ENCODE measurements at places on chromosomes 16 and 17. TPM values are rescaled to one million over a fixed set of nuclear protein-coding genes. Genes with fewer than 3 reads are reported as not detected.

Gene ATP2A1
- not detected for total RNA-seq

Gene NXN
- 24.4 TPM for total RNA-seq

Gene CDH8
- not detected for total RNA-seq

Gene TSNAXIP1
- 1.6 TPM for total RNA-seq

Gene TELO2
- total RNA-seq = 76.5 TPM

Gene GNG13
- not detected for total RNA-seq

Gene DYNC1LI2
- 87.3 TPM for total RNA-seq

Gene IRX3
- total RNA-seq = 2.6 TPM

Gene PPP1R9B
- 31.0 TPM for total RNA-seq

Gene KRT9
- not detected for total RNA-seq

DNA sequence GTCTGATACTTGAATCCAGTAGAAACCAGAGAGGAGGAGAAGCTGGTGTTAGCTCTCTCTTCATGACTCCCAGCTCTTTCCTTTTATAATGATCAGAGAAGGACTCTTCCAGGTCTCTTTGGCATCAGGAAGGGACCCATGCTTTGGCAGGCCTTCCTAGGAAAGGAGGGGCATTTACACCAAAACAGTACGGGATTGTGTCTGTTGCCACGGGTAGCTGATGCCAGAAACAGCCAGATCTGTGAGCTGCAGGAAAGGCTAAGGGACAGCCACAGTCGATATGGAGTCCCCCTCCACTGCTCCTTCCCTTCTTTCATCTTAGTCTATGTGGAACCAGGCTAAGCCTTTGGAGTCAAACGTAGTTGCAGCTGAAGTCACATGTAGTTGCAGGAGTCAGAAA lies 9.3 kb downstream of the CEP295NL start:
- no peak for DNase-seq
- H3K4me3 ChIP-seq = no peak overlapping the region
- no peaks in the 10 kb centered on the region for H3K27me3 ChIP-seq
- H3K27ac ChIP-seq = no peak overlapping the region

DNA sequence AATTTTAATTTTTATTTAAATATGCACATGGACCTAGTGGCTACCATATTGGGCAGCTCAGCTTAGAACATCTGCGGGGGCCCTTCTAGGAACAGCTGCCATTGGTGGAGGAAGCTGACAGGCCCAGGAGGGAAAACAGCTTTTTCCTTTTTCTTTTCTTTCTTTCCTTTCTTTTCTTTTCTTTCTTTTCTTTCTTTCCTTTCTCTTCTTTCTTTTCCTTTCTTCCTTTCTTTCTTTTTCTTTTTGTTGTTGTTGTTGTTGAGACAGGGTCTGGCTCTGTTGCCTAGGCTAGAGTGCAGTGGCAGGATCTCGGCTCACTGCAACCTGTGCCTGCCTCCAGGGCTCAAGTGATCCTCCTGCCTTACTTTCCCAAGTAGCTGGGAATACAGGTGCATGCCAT lies 43.4 kb downstream of the ATP2C2 start:
- H3K4me3 ChIP-seq = no peak overlapping the region
- no peaks in the 10 kb centered on the region for H3K36me3 ChIP-seq
- H3K27ac ChIP-seq = no peak overlapping the region
- no peaks in the 10 kb centered on the region for H3K27me3 ChIP-seq
- no peaks in the 10 kb centered on the region for H3K4me1 ChIP-seq

GRCh38 chr17:80885947-80886582 lies 105.6 kb upstream of the CHMP6 start:
- H3K27ac ChIP-seq = no peak overlapping the region
- no peak for DNase-seq
- H3K36me3 ChIP-seq = no peaks in the 10 kb centered on the region
- no peaks in the 10 kb centered on the region for H3K4me1 ChIP-seq

DNA sequence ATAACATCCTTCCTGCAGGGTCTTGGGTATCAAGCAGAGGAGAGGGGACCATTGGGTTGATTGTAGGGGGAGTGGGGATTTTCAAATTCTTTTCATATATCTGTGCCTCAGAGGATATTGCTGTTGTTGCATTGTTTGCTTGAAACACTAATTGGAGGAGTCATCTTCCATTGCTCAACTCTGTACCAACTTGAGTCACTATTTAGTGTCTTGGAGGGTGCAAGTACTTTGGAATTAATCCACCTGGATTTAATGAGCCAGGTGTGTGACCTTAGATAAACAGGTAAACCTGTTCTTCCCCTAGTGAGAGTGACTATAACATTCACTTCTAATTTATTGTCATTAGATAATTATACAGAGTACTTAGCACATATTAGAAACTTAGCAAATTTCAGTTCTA lies 151.3 kb upstream of the CNTNAP4 start:
- H3K4me3 ChIP-seq = no peak overlapping the region
- no peak for DNase-seq
- no peaks in the 10 kb centered on the region for H3K27me3 ChIP-seq
- H3K27ac ChIP-seq = no peak overlapping the region

DNA sequence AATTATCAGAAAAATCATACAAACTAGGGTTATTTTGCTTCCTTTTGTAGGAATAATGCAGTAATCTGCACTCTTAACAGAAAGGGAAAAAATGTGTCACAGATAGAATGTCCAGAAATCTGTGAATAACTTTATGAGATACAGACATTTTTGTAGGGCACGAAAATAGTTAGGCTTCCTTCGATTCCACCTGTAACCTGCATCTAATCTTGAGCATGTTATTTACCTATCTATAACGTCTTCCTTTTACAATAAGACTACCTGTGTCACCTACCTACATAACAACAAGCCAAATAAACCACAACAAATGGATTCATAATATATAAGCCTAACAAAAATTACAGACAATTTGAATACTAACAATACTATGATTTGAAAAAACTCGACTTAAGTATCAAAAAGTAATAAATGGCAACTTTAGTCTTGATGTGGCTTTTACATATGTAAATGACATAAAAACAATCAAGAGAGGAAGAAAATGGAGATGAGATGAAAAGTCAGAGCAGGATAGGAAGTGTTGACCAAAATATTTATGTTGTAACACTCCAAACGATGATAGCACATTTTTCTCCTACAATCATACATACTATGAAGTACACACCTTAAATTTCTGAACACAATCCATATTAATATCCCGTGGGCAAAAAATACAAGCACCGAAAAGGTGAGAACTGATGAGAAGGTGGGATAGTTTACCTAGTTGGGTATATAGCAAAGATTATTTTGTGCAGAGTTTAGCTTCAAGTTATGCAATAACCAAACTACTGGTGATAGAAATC lies 2.5 kb downstream of the STAT5B start:
- DNase-seq = no peak
- no peaks in the 10 kb centered on the region for H3K27me3 ChIP-seq
- no peak overlapping the region for H3K27ac ChIP-seq
- H3K4me3 ChIP-seq = no peak overlapping the region
- no peaks in the 10 kb centered on the region for H3K36me3 ChIP-seq
- H3K4me1 ChIP-seq = peaks cover 25% of the 10 kb centered on the region

DNA sequence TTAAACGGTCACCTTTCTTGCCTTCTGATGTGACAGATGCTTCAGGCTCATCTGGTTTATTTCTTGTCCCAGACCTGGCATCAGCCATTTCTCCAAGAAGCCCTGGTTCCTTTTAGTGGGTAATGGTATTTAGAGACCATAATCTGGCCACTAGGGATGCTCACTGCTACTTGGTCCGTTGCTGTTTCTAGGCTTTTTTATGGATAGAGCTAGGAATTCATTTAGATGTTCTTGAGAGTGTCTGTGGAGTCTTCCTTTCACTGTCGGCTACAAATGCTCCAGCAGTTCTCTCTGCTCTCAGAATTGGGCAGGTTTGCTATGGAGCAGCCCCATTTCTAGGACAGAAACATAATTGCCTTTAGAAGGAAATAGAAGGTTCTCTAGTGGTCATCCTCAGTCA lies 214.5 kb downstream of the KATNIP start:
- no peak overlapping the region for H3K4me3 ChIP-seq
- H3K27me3 ChIP-seq = no peaks in the 10 kb centered on the region
- no peak for DNase-seq
- H3K27ac ChIP-seq = no peak overlapping the region

DNA sequence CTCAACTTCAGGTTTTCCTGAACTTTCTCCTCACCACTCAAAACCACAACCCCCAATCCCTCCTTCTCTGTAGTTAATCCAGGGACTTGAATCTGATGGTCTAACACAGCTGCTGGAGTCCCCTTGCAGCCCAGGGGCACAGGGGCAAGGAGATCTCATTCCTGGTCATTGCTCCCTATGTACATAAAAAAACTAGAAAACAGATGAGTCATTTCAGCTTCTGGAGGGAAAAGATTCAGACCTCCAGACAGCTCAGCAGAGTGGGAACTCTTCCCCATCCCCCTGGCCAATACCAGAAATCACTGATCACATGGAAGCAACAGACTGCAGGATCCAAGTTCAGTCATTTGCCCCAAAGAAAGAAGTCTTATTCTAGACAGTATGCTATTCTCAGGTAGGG lies 62.1 kb downstream of the DYNLRB2 start:
- H3K4me3 ChIP-seq = no peak overlapping the region
- H3K27me3 ChIP-seq = no peaks in the 10 kb centered on the region
- no peaks in the 10 kb centered on the region for H3K4me1 ChIP-seq
- no peak overlapping the region for H3K27ac ChIP-seq
- no peaks in the 10 kb centered on the region for H3K36me3 ChIP-seq

DNA sequence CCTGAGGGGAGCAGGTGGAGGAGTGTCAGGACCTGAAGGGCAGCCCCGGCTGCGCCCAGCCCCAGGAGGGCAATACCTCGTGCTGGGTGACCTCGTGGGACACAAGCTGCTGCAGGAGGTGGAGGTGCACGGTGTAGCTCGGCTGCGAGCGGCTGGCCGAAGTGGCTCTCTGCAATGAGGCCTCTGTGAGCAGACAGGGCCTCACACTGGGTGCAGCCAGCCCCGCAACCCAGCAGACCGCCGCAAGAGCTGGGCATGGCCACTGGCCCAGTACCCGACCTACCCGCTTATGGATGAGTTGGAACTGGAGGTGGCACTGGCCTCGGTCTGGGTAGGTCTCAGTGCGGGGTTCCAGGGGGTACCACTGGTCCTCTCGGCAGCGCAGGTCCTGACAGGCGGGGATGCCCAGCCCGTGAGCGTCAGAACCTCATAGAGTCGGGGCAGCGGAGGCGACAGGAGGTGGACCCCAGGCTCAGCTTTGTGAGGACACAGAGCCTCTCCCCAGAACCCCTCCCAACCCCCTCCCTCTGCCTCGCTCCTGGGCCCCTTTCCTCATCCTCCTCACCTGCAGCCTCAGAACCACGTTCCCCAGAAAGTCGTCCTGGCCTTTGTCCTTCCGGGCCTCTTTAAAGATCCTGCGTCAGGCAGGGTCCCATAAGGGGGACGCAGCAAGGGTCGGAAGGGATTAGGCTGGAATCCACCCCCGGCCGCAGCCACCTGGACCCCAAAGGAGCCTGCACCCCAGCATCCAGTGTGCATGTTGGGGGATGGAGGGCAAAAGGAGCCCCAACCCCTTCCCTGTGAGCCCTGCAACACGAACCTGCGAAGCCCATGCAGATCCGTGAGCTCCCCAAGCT lies 4.0 kb downstream of the UNC13D start:
- H3K27ac ChIP-seq = no peak overlapping the region
- no peaks in the 10 kb centered on the region for H3K27me3 ChIP-seq
- H3K4me3 ChIP-seq = no peak overlapping the region
- H3K36me3 ChIP-seq = no peaks in the 10 kb centered on the region
- H3K4me1 ChIP-seq = peaks cover 16% of the 10 kb centered on the region
- DNase-seq = no peak

GRCh38 chr17:60314423-60314822 lies 77.5 kb downstream of the USP32 start:
- no peaks in the 10 kb centered on the region for H3K27me3 ChIP-seq
- H3K4me3 ChIP-seq = no peak overlapping the region
- no peak overlapping the region for H3K27ac ChIP-seq
- no peak for DNase-seq

- H3K27me3 ChIP-seq = no peaks in the 10 kb centered on the region
- H3K4me1 ChIP-seq = no peaks in the 10 kb centered on the region
- H3K27ac ChIP-seq = no peak overlapping the region
- DNase-seq = peak; percentile 47
- no peak overlapping the region for H3K4me3 ChIP-seq
These were observed 7.7 kb upstream of the NPIPB2 start for GRCh38 chr16:11949527-11949926.

- H3K4me3 ChIP-seq = no peak overlapping the region
- DNase-seq = no peak
- H3K27me3 ChIP-seq = no peaks in the 10 kb centered on the region
- no peak overlapping the region for H3K27ac ChIP-seq
These were observed 255.3 kb upstream of the CDH11 start for GRCh38 chr16:65377195-65377594.

GRCh38 chr16:49866595-49867071 lies 10.7 kb upstream of the ZNF423 start:
- peaks cover 13% of the 10 kb centered on the region for H3K4me1 ChIP-seq
- no peaks in the 10 kb centered on the region for H3K36me3 ChIP-seq
- H3K27me3 ChIP-seq = no peaks in the 10 kb centered on the region

- no peaks in the 10 kb centered on the region for H3K4me1 ChIP-seq
- H3K36me3 ChIP-seq = no peaks in the 10 kb centered on the region
- DNase-seq = no peak
- H3K27me3 ChIP-seq = no peaks in the 10 kb centered on the region
- H3K27ac ChIP-seq = no peak overlapping the region
- H3K4me3 ChIP-seq = no peak overlapping the region
These were observed 35.8 kb downstream of the CPPED1 start for GRCh38 chr16:12767897-12768296.

DNA sequence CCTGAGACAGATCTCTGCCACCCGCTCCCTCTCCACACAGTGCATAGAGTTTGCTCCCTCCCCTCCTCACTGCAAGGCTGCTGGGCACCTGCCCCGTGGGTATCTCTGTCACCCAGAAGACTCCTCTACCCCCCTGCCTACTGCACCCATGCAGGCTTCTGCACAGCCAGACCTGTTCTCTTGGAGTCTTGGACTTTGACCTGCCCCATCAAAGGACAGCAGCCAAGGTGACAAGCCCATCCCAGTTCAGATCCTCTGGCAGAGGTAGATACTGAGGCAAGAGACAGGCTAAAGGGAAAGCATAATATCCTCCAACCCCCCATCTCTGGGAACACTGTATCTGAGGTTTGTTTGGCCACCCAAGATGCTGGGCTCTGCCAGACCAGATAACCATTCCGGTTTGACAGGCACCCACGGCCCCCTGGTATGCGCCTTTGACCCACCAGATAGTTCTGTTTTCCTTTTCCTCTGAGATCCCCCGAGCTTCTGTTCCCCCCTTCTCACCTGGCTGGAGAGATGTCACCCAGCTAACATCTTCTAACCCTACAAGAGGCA lies 239.6 kb downstream of the SOX9 start:
- no peaks in the 10 kb centered on the region for H3K27me3 ChIP-seq
- H3K4me3 ChIP-seq = no peak overlapping the region
- DNase-seq = no peak
- H3K4me1 ChIP-seq = peaks cover 9% of the 10 kb centered on the region

All from body of pancreas (tissue), 4 donors.